Activated T-helper 9 cell treated with anti-CD3 and anti-CD28 coated beads, Interleukin-2, amount 50 U/mL, for 16 hours (primary cell): ENCODE measurements at places on chromosomes 7 and 10.

GRCh38 chr10:19848226-19848985 lies 32.2 kb downstream of the PLXDC2 start:
- no peak for DNase-seq

- DNase-seq, result no peak
These were observed 8.0 kb downstream of the COL17A1 start for GRCh38 chr10:104077663-104078151.

DNA sequence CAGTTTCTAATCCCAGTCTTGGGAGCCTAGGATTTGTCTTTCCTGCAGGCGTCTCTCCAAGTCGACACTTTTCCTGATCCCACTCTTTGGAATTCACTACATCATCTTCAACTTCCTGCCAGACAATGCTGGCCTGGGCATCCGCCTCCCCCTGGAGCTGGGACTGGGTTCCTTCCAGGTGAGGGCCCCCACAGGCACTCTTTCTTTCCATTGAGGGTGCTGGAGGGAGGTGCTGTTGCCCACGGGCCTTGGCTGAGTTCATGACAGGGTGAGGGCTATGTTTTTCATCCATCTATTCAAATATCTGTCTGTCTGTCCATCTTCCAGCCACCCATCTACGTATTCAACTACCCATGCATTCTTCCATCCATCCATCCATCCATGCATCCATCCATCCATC lies 12.6 kb downstream of the GHRHR start:
- no peak for DNase-seq

DNA sequence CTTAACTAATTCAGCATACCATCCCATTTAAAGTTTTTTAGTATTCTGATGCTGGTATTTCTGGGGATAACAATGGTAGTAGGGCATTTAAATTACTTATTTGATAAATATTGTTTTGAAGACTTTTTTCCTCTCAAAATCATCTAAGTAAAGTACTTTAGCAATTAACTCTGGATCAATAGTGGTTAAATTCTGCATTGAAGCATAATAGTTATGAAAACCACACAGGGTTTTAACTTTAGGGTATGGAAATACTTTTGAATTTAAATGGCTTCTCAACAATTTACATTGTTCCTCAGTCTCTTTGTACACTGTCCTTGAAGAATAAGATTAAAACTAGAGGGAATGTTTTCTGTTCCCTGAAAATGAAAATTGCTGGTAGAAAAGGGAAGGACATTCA lies 202.6 kb upstream of the STEAP4 start:
- no peak for DNase-seq

DNA sequence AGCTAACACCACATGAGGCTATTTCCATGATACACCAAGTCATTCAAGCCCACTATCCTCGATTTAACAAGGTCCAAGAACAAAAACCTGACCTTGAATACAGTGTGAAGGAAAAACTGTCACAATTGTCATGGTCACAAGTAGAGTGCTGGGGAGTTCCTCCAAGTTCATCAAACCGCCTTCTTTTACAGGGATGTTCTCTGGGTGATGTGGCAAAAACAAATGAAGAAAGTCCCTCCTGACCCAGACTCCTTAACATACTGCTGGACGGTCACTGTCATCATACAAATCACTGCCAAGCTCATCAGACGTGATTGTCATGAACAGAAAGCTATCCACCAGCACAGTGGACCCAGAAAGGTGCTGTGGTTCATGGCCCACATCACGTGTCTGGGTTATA lies 28.9 kb downstream of the HIPK2 start:
- DNase-seq, result no peak

- no peak for DNase-seq
These were observed 13.1 kb upstream of the ZMIZ2 start for GRCh38 chr7:44735403-44736165.

GRCh38 chr7:39880556-39880955 lies 69.5 kb upstream of the CDK13 start:
- no peak for DNase-seq

DNA sequence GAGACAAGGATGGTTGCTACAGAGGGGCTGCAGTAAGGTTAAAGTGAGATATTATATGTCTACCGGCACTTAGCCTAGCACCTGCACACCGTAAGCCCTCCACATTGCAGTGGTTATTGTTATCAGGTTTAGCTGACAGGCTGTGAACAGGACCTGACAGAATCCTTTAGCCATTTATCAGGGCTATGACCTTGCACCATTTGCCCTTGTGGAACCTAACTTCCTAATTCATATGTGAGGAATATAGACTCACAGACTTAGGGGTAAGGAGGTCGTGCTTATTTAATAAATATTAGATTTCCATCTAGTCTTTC lies 10.1 kb downstream of the NCOA4 start:
- no peak for DNase-seq

GRCh38 chr10:42937649-42938180 lies 139.2 kb upstream of the RET start:
- no peak for DNase-seq

DNA sequence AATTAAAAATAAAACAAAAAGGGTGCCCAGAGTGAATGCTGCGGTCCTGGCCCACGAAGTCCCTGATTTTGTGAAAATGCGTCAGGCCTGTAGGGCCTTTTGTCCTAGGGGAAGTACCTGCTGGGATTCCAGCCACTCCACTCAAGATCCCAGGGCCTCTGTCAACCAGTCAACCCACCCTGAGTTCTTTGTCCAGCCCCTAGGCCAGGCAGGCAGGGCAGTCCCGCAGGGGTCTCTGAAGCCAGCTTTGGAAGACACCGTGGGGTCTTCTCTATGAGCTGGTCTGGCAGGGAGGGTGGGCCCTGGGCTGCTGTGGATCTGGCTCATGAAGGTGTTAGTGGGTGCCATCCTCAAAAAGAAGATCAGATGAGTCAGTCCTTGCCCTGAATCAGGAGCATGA lies 452.5 kb upstream of the MKI67 start:
- DNase-seq, result no peak

GRCh38 chr7:69935107-69935506 lies 336.8 kb downstream of the AUTS2 start:
- no peak for DNase-seq

DNA sequence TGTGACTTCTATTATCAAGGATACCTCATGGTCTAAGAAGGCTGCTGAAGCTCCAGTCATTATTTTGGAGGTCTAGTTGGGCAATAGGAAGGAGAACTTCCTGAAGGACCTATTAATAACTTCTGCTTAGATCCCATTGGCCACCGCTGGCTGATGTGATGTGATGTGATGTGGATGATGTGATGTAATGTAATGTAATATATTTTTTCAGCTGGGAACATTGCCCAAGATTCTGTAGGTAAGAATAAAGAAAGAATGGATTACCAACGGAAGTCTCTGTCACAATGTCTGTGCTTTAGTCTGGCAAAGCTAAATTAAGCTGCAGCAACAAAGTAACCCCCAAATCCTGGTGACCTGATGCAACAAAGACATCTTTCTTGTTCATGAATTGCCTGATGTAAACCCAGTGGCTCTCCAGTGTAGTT lies 233.7 kb downstream of the PTEN start:
- DNase-seq, result no peak
